ENCODE measurements at places on chromosomes 3 and 15.

GRCh38 chr3:136464502-136464901, 214.4 kb downstream of the PCCB start:
- no peak for DNase-seq

DNA sequence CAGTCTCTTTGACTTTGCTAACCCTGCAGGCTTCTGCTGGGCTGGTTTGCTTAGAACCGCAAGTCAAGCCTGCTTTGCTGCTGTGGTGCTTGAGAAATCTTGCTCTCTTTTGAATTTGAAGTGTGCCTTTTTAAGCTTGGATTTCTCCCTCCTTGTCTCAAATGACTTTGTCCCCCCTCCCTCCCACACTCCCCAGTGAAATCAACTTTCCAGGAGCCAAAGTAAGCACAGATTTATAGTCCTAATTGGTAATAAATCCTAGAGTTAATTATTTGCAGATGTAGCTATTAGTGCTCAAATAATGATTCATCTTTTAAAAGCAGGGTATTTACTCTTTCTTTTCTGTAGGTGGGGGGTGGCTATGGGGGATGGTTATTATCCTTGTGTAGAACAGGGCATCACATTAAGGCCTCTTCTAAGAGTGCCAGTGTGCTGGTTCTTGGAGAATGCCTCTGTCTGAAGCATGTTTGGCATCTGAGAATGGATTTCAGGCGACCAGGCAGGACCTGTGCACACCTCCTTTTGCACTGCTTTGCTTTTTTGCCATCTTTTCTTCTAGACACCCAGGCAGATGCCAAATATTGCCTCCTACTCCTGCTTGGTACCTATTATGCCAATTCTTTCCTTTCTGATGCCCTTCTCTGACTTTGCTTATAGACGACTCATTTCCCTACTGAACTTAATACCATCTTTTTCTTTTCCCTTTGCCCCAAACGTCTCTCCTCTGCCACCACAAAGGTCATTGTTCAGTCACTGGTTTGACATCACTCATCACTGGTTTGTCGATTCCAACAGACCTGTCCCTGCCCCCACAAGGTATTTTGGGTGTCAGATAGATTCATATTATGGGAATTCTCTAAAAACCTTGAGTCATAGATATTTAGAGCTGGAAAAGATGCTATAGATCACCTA, 50.7 kb downstream of the CLDN11 start:
- DNase-seq: no peak

- no peak for DNase-seq
These were observed 62.8 kb upstream of the CSPG4 start for GRCh38 chr15:75775296-75776064.

- DNase-seq: no peak
These were observed 586 bp upstream of the LSMEM2 start for GRCh38 chr3:50278123-50278879.

DNA sequence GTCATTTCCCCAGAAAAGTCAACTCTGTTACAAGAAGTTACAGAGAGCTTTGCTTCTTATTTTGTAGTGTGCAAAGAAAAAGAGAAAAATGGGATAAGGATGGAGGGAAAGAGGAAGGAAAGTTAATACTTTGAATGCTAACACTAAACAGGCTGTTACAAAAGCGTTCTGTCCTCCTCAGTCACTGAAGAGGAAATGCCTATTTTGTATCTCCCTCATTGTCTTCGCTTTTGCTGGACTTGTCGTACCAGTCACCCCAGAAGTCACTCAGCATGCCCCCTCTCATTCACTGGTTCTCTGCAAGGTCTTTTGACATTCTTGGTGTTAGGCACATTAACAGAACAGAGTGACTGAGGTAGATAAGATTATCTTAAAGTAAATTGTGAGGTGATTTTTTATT, 129.6 kb downstream of the ALCAM start:
- DNase-seq: no peak

GRCh38 chr3:180306691-180307090, 270.0 kb upstream of the PEX5L start:
- no peak for DNase-seq

GRCh38 chr15:88450125-88450798, 16.9 kb downstream of the MRPL46 start:
- peak; percentile 26 for DNase-seq

DNA sequence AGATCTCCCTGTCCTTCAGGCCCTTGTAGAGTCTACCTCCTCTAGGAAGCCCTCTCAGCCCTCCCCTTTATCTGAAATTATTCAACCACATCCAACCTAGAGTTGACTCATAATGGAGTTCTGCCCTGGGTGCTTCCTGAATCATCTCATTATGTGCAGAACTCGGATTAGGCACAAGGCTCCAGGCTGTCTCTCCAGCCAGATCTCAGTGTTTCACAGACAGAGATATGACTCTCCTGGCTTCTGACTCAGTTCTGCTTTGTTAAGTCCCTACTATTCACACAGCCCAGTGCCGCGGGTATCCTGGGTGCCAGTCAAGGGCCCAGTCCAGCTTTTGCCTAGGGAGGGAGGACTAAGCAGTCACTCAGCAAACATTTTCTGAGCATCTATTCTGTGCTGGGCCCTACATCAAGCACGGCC, 9.3 kb downstream of the STRA6 start:
- no peak for DNase-seq

DNA sequence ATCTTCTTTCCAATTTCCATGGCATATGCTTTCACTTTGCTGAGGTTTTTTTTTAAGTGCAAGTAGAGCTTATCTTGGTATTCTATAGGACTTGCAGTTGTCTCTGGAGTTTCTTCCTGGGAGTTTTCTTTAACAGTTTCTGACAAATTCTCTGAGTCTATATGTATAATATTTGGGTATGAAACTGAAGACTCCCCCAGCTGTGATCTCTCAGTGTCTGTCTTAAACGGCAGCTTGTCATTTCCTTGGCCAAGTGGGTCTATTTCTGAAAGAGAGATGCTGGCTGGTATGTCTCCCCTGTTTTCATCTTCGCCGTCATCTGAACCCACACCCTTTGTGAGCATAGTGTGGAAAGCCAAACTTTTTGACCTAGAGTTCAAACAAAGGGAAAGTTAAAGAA, 73.3 kb upstream of the PTX3 start:
- DNase-seq: no peak

GRCh38 chr3:122268257-122269024, 56.6 kb upstream of the CSTA start:
- no peak for DNase-seq

DNA sequence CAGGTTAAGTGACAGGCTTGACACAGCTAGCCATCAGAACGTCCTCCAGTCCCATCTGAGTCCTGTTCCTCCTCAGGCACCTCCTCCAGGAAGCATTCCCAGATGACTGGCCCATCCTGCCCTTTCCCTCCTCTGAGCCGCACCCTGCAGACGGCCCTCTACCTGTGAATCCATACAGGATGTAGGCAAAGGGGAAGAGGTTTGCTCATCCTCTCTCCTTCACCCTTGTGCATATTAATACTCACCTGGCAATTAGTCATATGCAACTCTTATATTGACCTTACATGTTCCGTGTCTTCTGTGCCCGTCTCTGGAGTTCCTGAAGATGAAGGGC, 61.9 kb downstream of the SMAD3 start:
- no peak for DNase-seq

GRCh38 chr15:35038626-35039451, 46.3 kb downstream of the NANOGP8 start:
- no peak for DNase-seq

All from stimulated activated CD8-positive, alpha-beta memory T cell treated with anti-CD3 and anti-CD28 coated beads, Interleukin-15, amount 100 ng/mL, for 1 hour (primary cell).